Upper lobe of left lung (tissue), 6 donors: ENCODE measurements at places on chromosomes 13 and 19.

GRCh38 chr13:54628383-54628782 is 1599.8 kb downstream of the OLFM4 start:
- no peaks in the 10 kb centered on the region for H3K4me1 ChIP-seq
- no peak overlapping the region for H3K4me3 ChIP-seq
- no peaks in the 10 kb centered on the region for H3K27me3 ChIP-seq
- no peak overlapping the region for H3K27ac ChIP-seq
- H3K36me3 ChIP-seq, result no peaks in the 10 kb centered on the region
- DNase-seq, result no peak

GRCh38 chr13:30877335-30877734 is 28.7 kb upstream of the MEDAG start:
- H3K36me3 ChIP-seq, result no peaks in the 10 kb centered on the region
- no peaks in the 10 kb centered on the region for H3K4me1 ChIP-seq
- H3K4me3 ChIP-seq, result no peak overlapping the region
- DNase-seq, result no peak
- H3K27ac ChIP-seq, result no peak overlapping the region

DNA sequence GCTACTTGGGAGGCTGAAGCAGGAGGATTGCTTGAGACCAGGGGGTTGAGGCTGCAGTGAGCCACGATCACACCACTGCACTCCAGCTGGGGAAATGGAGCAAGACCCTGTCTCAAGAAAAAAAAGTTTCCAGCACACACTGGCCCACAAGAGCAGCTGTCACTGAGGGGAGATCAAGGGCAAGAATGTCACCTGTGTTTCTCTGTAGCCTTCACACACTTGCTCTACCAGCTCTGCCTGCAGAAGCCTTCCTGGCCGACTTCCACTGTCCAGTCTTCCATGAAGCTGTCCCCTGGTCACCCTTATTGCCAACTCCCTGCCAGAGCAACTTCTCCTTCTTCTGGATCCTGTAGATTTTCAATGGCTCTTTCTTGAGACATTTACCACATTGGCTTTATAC is 158.0 kb downstream of the KCTD15 start:
- H3K4me3 ChIP-seq, result no peak overlapping the region
- H3K36me3 ChIP-seq, result no peaks in the 10 kb centered on the region
- no peaks in the 10 kb centered on the region for H3K4me1 ChIP-seq
- no peak for DNase-seq

DNA sequence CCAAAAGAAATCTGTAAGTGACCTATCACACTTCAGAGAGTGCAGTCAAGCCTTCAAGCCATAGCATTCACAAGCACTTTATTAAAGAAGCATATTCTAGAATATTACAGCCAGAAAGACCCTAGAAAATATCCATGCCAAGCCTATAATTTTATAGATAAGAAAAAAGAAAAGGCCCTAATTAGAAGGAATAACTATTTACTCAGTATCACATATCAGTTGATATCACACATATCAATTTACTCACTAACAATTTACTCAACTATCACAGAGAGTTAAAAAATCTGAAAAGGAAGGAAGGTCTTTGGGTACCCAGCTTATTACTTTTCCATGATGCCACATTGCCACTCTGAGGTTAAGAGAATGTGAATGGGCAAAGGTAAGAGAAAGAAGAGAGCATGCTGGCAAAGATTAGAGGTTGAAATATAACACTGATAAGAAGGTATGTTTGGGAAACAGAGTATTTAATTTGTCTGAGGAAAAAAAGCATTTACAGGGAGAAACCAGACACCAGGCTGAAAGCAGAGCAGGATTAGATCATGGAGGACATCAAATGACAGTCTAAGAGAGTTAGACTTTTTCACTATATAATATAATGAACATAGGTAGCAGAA is 186.2 kb downstream of the VWA8 start:
- H3K4me1 ChIP-seq, result no peaks in the 10 kb centered on the region
- H3K27ac ChIP-seq, result no peak overlapping the region
- DNase-seq, result no peak
- no peaks in the 10 kb centered on the region for H3K27me3 ChIP-seq

- H3K27ac ChIP-seq, result no peak overlapping the region
- no peaks in the 10 kb centered on the region for H3K27me3 ChIP-seq
- H3K36me3 ChIP-seq, result no peaks in the 10 kb centered on the region
- H3K4me1 ChIP-seq, result no peaks in the 10 kb centered on the region
These were observed 380.6 kb downstream of the LIG4 start for GRCh38 chr13:107834717-107835116.

- H3K27me3 ChIP-seq, result no peaks in the 10 kb centered on the region
- no peaks in the 10 kb centered on the region for H3K4me1 ChIP-seq
- no peak for DNase-seq
- no peak overlapping the region for H3K4me3 ChIP-seq
These were observed 713.4 kb upstream of the PCDH20 start for GRCh38 chr13:62129000-62129551.

DNA sequence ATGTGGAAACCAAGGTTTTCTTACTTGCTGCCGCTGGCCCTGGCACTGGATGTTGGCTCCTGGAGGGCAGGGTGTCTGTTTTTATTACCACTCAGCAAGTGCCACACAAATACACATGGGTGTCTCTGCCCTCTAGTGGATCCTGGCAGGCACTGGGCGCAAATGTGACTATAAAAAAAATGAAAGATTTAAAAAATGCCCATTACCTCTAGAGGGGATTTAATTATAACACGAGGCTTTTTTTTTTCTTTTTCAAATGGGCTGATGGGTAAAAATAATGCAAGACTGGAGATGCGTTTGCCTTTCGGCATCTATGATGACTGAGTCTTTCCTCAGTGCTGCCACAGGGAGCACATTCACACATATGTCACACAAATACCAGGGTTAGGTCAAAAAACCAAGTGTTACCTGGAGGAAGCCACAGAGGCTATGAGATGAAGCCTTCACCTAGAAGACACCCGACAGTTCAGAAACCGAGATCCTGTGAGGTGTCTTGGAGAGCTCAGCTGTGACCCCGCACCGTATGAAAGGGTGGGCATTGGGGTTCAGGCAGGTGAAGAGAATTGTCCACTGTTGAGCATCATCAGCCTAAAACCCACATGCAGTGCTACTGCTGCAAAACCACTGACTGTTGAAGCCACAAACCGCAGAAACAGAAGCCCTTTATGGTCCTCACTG is 25.7 kb downstream of the CHAMP1 start:
- H3K4me1 ChIP-seq, result no peaks in the 10 kb centered on the region
- H3K27ac ChIP-seq, result no peak overlapping the region
- H3K27me3 ChIP-seq, result no peaks in the 10 kb centered on the region
- H3K4me3 ChIP-seq, result no peak overlapping the region
- no peaks in the 10 kb centered on the region for H3K36me3 ChIP-seq

- no peaks in the 10 kb centered on the region for H3K27me3 ChIP-seq
- no peaks in the 10 kb centered on the region for H3K4me1 ChIP-seq
- no peak for DNase-seq
- H3K4me3 ChIP-seq, result no peak overlapping the region
- no peaks in the 10 kb centered on the region for H3K36me3 ChIP-seq
These were observed 45.9 kb downstream of the PCDH9 start for GRCh38 chr13:67184247-67184646.

DNA sequence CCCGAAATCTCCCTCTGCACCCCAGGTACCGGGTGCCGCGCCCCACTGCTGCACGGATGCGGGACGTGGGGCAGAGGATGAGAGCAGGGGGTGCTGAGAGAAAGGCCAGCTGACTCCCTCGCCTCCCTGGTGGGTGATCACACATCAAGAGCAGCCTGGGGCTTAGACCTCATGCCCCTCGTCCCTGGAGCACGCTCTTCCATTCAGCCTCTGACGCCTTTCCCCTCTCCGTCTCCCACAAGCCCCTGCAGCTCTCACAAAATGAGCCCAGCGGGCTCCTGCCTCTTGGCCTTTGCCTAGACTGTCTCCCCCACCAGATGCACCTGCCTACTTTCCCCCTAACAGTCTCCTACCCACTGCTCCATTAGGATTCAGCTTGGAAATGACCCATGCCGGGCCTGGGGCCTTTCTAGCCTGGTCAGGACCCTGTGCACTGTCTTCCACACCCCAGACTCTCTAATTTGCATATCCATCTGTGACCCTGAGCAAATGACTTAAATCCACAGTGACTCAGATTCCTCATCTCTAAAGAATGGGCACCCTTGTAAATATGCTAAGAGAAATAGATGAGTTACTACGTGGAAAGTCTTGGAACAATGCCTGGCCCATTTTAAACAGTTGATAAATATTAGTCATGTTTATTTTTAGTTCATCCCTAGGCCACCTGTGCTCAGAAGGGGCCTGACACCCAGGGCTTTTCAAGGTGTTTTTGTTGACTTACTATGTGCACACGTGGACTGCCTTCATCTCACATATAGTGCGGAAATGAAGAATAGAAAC is 582 bp upstream of the PTPRH start:
- no peaks in the 10 kb centered on the region for H3K36me3 ChIP-seq
- no peaks in the 10 kb centered on the region for H3K4me1 ChIP-seq
- H3K27ac ChIP-seq, result no peak overlapping the region
- no peak for DNase-seq

GRCh38 chr13:79359064-79359463 is 47.0 kb downstream of the RBM26 start:
- H3K27me3 ChIP-seq, result no peaks in the 10 kb centered on the region
- H3K4me1 ChIP-seq, result no peaks in the 10 kb centered on the region
- H3K4me3 ChIP-seq, result no peak overlapping the region
- peaks cover 4% of the 10 kb centered on the region for H3K36me3 ChIP-seq
- no peak overlapping the region for H3K27ac ChIP-seq

DNA sequence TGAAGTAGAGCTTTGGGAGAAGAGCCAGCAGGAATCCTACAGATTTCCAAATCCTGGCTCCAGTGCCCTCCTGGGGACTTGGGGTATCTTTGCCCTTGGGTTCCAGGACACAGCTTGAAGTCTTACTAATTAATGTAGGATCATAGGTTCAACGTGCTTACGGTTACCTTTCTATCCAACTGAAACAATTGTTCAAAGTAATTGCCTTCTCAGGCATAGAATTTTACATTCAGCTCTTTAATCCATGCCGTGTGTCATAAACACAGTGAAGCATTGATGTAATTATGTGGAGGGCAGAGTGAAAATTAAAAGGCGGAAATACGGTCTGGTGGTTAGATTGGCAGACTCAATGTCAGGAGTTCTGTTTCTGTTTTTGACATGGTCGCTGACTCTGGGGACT is 170.4 kb downstream of the COG6 start:
- H3K36me3 ChIP-seq, result no peaks in the 10 kb centered on the region
- H3K4me3 ChIP-seq, result no peak overlapping the region
- H3K4me1 ChIP-seq, result no peaks in the 10 kb centered on the region
- no peak for DNase-seq
- no peak overlapping the region for H3K27ac ChIP-seq
- H3K27me3 ChIP-seq, result no peaks in the 10 kb centered on the region

DNA sequence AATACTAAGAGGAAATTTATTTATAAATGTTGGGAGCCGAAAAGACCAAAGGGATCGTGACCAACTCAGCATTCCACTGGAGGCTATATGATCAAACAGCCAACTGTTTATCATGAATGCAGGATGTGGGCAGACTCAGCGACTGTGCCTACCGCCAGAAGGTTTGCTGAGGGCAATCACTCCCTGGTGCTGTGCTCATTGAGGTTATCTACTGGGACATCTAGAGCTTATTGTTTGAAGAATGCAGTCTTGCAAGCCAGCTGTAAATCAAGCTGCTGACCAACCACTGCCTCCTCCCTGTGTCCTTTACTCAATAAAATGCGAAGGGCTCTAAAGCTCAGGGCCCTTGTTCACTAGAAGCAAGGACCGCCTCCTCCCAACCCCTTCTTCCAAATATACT is 8.5 kb upstream of the XPO4 start:
- no peaks in the 10 kb centered on the region for H3K27me3 ChIP-seq
- H3K27ac ChIP-seq, result no peak overlapping the region
- no peak overlapping the region for H3K4me3 ChIP-seq
- H3K36me3 ChIP-seq, result no peaks in the 10 kb centered on the region
- no peaks in the 10 kb centered on the region for H3K4me1 ChIP-seq

DNA sequence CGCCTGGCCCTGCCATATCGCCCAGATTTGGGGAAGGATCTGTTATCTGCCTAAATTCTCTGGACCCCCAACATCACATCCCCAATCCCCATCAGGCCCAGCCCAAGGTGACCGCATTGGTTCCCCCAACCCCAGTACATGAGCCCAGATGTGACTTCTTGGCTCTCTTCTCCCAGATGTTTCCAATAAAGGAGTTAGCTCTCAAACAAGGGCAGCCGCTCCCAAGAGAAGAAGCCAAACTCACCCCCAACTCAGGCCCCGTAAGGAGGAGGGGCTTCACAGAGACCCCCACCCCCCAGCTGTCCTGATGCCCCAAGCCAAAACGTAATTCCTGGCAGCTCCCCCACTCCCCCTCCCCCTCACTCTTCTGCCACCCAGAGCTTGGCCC is 6.9 kb downstream of the FBN3 start:
- H3K4me1 ChIP-seq, result peaks cover 9% of the 10 kb centered on the region
- no peak overlapping the region for H3K4me3 ChIP-seq
- H3K27me3 ChIP-seq, result no peaks in the 10 kb centered on the region
- H3K27ac ChIP-seq, result no peak overlapping the region
- no peak for DNase-seq

DNA sequence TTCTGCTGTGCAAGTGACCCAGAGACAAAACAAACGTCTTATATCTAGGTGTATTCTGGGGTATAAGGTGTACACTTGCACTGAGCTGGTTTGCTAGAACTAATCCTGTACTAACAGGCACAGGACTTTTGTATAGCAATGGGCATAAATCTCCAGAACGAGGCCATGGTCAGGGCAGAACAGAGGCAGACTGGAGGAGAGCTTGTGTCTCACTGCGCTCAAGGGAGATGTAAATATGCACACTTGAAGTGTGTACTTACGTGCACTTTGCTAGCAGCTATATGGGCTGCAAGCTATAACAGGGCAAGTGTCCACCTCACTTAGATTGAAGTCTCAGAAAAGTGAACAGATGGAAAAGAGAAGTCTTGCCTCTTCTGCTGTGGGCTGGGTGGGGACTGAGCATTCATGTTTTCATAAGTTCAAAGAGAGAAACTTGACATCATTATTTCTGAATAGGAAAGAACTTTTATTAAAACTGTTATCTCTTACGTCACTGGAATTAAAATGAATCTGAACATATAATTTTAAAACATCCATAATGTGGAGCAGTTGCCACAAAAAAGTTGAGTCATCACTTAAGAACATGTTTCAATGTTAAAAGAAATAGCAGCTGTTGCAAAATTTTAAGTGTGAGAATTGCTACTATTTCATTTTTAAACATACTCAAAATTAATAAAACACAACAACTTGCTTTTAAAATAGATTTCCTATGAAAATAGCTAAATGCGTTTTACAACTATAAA is 888.3 kb downstream of the PCDH9 start:
- H3K27ac ChIP-seq, result no peak overlapping the region
- H3K36me3 ChIP-seq, result no peaks in the 10 kb centered on the region
- H3K27me3 ChIP-seq, result no peaks in the 10 kb centered on the region
- no peak overlapping the region for H3K4me3 ChIP-seq
- no peaks in the 10 kb centered on the region for H3K4me1 ChIP-seq
- no peak for DNase-seq

DNA sequence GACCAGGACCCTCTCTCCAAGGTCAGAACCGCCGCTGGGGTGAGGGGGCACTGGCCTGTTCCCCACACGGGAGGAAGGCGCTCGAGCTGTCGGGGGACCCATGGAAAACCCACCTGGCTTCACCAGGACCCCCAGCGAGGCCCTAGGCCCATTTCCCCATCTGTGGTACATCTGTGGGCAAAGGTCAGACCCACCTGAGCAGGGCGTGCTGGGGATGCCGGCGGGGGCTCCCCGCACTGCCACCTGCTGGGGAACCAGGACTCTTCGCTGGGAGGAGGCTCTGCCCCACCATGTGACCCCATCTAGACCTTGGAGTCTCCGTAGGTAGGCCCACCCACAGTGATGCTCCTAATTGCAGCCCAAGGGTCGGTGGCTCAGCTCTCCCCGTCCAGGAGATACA is 511 bp downstream of the WDR88 start:
- H3K4me1 ChIP-seq, result no peaks in the 10 kb centered on the region
- no peak overlapping the region for H3K4me3 ChIP-seq
- peaks cover 3% of the 10 kb centered on the region for H3K27me3 ChIP-seq
- peaks cover 19% of the 10 kb centered on the region for H3K36me3 ChIP-seq
- no peak for DNase-seq
